Stimulated activated CD4-positive, alpha-beta T cell treated with anti-CD3 and anti-CD28 coated beads, Interleukin-15, amount 100 ng/mL, for 1 hour (primary cell): ENCODE measurements at places on chromosomes 1 and 21.

DNA sequence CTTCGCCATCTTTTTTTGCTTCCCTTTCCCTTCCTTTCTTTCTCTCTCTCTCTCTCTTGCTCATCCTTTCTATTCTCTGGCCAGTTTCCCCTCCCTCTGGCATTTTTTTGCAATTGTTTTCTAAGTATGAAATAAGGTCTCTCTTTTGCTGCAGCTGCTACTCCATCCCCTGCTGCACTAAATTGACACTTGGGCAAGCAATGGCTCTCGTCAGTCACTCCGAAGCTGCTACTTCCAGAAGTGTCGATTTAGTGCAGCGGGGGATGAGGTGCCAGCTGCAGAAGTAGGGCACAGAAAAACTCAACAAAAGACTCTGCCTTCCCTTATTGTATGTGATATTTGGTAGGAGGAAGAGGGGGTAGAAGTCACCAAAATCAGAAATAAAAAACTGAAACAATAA lies 642.3 kb downstream of the RWDD3 start:
- DNase-seq: no peak

- DNase-seq: no peak
Observed at GRCh38 chr1:31683997-31684396, 19.8 kb downstream of the COL16A1 start.

DNA sequence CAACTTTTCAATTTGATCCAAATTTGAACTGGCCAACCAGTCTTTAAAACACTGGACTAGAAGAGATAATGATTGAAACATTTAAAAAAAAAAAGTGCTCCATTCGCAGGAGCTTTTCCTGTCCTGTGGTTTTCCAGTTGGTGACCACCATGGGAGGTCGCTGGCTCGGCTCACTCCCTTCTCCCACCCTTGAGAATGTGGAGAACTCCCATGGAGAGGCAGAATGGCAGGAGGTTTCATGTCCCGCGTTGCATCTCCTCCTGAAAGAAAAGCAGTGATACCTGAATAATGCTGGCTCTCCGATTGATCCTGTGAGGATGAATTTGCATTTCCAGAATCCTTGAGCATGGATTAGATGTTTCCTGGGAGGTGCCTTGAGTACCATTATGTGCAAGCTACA lies 16.5 kb upstream of the MPZL1 start:
- no peak for DNase-seq

- DNase-seq: no peak
Observed at GRCh38 chr1:25806418-25806817, 6.4 kb downstream of the SELENON start.

GRCh38 chr1:234584926-234585325 lies 25.1 kb downstream of the IRF2BP2 start:
- no peak for DNase-seq

DNA sequence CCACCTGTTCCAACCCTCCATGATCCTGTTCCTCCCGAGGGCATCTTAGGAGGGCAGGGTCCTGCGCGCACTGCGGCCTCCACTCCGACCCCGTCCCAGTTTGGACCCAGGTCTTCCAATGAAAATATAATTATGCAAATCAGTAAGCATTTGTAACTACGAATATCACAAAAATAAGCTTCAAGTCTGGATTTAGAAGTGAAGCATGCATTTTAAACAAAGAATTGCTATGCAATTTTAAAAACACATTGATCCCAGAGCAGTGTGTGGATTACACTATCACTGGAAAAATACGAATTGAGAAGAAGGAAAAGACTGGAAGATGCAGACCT lies 673 bp downstream of the PRMT2 start:
- no peak for DNase-seq

- no peak for DNase-seq
Observed at GRCh38 chr1:216723274-216723780, at the start of gene ESRRG. Gene ESRRG, minus strand, starts transcription at chr1:216723429. Its CDS starts 130 bp downstream, at chr1:216723299.

DNA sequence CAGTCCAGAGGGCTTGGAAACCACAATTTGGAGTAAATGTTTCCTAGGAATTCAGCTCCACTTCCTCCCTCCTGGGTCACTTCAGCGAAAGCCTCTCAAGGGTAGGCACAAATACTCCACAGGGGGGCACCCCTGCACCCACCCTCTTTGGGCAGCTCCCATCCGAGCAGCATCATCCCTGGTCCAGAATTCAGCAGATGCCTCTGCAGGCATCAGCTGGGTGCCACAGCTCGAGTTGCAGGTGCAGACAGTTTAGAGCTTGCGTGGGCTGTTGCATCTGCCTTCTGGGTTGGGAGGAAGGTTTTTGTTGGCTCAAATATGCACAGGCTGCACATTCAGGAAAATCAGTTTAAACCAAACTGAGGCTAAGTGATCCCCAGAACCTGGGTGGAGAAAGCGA lies 25.0 kb downstream of the KANK4 start:
- no peak for DNase-seq

DNA sequence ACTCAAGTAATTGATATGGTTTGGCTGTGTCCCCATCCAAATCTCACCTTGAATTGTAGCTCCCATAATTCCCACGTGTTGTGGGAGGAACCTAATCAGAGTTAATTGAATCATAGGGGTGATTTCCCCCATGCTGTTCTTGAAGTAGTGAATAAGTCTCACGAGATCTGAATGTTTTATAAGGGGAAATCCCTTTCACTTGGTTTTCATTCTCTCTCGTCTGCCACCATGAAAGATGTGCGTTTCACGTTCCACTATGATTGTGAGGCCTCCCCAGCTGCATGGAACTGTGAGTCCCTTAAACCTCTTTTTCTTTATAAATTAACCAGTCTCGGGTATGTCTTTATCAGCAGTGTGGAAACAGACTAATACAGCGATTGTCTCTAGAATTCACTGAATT lies 135.4 kb downstream of the BACH1 start:
- no peak for DNase-seq

- no peak for DNase-seq
Observed at GRCh38 chr1:179142889-179143299, 61.0 kb downstream of the TOR3A start.

- DNase-seq: no peak
Observed at GRCh38 chr1:183205196-183205781, 19.2 kb downstream of the LAMC2 start.

DNA sequence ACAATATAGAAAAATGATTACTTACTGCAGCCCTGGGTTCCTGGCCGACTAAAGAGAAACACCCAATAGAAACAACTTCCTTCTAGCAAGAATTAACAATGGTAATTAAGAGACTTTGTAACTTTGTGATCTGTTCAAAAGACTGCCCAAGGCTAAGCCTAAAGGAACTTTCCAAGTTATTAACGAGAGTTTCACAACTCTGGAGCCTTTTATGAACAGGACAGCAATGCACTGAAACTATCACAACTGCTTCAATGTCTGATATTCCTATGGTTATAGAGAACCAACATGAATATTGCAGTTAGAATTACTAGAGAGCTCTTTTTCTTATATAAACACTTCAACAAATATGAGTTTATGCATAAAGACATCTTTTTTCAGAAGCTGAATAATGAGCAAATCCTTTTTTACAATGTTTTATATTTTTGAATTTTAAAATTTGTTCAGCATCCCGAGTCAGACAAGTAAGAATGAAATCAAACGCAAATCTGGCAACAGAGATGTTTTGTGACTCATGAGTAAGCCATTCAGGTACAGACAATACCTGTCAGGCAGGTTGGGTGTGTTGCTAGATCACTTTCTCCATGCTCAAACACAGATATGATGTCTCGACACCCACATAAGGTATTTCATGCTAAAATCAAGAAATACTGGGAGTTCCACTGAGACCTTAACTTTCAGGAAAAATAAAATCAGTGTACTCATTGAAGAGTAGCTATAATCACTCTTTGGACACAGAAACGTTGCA lies 22.2 kb upstream of the KCNJ15 start:
- DNase-seq: no peak
